Activated T-cell treated with anti-CD3 and anti-CD28 coated beads for 48 hours (primary cell): ENCODE measurements at places on chromosomes 12 and 14.

DNA sequence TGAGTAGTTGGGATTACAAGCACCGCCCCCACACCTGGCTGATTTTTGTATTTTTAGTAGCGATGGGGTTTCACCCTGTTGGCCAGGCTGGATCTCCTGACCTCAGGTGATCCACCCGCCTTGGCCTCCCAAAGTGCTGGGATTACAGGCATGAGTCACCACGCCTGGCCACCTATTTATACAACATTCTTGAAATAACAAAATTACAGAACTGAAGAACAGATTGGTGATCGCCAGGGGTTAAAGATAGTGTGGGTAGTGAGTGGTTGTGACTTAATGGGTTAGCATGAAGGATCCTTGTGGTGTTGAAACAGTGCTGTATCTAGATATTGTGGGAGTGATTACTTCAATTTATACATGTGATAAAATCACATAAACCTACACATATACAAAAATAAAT, 7.4 kb downstream of the GLIPR1L1 start:
- DNase-seq, result no peak

DNA sequence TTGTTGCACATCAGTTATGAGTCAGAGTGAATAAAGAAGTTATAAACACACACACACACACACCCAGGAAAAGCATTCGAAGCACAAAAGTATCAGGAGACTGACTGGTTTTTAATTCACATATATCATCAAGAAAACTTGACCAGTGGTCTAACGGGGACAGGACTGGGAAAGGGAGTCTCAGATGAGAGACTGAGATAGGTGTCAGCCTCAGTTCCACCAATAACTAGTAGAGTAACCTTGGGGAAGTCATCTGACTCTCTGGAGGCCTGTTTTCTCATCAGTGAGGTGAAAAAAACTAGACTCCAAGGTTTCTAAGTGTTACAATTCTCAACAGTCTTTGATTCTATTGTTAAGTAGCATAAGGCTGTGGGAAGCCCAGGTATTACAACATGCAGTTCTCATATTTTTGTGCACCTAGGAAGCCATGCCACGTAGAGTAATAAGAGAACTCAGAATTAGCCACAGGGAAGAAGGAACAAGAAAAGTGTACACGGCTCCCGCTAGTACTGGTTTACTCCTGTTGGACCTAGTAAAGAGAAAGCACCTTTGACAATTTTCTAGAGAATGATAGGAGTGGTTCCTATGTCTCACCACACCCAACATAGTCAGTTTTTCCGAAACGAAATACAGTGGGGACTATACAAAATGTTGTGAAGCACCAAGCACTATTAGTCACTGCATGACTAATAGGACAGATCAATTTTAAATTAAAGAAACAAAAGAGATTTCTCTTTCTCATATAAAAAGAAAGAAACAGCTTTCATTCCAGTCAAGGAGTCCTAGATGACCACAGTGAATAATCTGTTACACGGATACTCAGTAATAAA, 5.0 kb downstream of the PPTC7 start:
- DNase-seq, result no peak

DNA sequence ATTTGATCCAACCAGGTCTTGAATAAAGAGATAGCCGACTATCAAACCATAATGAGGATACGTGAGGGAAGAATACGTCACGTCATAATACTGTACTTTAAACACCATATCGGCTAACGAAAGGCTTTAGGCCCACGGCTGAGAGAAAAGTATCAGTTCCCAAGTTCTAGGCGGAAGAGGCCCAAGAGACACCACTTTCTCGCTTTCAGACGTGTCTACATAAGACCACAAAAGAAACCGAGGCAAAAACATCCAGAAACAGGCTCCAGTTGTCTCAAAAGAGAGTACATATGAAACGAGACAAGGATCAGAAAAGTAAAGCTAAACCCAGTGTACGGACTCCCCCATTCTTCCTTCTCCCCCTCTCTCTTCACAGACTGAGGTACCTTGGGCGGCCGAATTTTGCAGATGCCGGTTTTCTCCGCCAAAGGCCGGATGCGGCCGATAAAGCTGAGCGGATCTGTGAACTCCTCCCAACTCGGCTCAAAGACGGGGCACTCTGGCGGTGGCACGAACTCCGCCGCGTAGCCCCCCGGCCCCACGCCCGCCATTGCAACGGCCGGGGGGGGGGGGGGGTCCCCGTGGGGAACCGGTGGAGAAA, 479 bp downstream of the KDM5A start:
- peak; percentile 40 for DNase-seq

- no peak for DNase-seq
Measured at GRCh38 chr12:102763061-102763460, 154.0 kb downstream of the PAH start.

GRCh38 chr14:20002319-20002718, 356 bp downstream of the OR4Q2 start:
- no peak for DNase-seq

- no peak for DNase-seq
Measured at GRCh38 chr14:100769035-100769939, 42.6 kb downstream of the DLK1 start.

DNA sequence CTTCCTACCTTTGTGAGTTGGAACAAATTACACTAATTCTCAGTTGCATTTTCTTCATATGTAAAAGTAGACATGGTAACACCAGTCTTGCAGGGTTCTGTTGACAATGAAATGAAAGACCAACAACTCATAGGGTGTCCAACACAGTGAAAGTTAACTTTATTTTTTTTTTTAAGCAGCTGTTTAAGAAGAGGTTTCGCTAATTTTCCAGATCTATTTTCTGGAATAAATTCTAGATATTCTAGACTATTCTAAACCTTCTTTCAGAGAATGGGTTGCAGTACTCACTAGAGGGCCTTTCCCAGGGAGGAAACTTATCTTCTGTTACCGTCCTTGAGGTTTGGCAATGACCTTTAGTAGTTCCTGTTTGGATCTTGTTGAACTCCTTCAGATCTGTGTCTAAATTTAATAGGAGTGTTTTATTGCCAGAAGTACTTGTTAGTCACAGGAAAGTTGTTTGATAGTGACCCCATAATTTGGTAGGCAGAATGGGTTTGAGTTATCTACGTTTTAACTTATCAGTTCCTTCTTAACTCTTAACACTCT, 2.8 kb upstream of the ART4 start:
- no peak for DNase-seq

DNA sequence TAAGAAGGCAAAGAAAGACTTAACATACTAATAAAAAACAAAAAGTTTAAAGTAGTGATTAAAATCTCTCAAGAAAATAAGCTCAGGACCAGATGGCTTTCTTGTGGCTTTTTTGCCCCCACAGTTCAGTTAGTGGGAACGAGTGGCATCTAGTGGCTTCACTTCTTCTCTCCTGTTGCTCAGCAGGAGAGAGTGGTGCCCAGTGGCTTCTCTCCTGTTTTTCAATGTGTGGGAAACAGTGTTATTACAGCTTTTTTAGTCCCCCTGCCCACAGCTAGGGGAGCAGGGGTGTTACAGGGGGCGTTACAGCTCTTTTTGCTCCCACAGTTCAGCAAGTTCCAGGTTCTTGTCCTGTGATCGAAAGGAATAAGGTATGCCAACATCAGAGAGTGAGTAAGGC, 135.2 kb downstream of the RERGL start:
- no peak for DNase-seq

DNA sequence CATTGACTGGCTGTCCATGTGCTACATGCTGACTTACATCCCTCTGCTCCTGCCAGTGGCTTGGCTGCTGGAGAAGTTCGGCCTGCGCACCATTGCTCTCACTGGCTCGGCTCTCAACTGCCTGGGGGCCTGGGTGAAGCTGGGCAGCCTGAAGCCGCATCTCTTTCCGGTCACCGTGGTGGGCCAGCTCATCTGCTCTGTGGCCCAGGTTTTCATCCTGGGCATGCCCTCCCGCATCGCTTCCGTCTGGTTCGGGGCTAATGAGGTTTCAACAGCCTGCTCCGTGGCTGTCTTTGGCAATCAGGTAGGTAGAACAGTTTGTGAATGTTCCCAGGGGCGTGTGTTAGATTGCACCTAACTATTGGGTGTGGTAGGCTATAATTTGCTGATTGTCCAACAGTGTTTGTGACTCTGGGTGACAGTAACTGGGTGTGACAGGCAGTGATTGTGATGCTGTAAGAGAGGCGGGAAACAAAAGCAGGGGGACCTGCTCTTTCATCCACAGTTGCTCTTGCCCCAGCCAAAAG, 981 bp downstream of the FLVCR2 start:
- no peak for DNase-seq

GRCh38 chr12:22042976-22043669, 2.9 kb upstream of the CMAS start:
- no peak for DNase-seq

DNA sequence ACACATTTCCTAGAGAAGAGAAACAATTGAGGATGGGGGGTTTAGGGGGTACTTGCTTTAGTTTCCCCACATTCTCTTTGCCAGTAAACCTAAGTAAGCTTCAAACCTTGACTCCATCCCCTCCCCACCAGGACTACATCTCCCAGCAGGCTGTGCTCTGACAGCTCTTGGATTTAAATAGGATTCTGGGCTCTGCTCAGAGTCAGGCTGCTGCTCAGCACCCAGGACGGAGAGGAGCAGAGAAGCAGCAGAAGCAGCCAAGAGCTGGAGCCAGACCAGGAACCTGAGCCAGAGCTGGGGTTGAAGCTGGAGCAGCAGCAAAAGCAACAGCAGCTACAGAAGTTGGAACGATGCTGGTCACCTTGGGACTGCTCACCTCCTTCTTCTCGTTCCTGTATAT, 20.6 kb downstream of the RDH12 start:
- no peak for DNase-seq

DNA sequence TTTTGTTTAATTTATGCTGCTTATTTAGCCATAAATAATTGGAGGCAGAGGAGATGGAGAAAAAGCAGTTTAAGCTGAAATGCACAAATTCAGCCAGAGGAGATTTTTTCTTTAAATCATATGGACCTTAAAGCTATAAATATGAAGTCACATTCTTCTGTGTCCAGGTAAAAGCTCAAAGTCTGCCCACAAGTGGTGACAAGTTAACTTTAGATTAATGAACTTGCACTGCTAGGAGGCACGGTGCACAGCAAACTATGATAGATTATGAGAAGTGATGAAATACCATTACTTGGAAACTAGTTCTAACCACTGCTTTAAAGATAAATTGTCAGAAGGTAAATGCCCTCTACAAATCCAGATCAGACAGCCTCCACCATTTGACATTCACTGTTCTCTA, 69.0 kb downstream of the IFT81 start:
- no peak for DNase-seq

DNA sequence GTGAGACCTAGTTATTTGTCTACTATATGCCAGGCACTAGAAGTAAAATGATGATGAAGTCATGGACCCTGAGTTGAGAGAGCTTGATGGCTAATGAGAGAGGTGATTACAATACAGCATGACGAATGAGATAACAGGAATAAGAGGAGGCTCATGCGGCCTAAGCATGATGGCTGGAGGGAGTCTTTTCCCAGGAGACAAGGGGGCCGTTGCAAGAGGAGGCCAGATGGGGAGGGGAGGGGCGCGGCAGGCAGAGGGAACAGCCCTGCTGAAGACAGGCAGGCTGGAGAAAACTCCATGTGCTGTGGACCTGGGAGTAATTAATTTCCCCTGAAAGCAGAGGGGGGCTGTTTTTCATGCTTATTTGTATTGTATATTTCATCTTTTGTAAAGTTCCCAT, 144.7 kb upstream of the RFLNA start:
- no peak for DNase-seq

DNA sequence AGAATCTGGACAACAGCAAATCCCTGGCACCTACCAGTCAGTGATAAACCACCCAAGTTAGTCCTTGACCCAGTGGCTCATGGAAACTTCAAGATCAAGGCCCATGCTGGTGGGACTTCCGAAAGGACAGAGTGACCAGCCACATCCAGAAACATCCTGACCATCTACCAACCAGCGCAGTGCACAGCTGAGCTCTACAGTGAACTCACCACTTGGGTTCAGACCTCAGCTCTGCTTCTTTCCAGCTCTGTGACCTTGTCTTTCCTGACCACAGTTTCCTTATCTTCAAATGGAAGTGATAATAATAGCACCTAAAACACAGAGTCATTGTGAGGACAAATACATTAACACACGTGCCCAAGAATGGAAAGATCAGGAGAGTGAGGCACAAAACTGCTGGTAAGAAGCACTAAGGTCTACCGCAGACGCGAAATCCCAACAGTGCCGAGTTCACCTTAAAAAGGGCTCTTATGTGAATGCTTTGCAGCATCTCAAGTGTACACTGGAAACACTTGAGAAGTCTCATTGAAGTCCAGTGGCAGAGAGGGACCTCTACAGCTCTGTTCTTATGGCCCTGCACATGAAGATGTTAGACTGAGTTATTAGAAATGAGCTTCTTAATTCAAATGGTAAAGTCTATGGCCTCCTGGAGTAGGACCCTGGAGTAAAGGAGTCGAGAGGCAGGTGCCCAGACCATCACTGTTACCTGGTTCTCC, 128.8 kb downstream of the CCDC60 start:
- no peak for DNase-seq

DNA sequence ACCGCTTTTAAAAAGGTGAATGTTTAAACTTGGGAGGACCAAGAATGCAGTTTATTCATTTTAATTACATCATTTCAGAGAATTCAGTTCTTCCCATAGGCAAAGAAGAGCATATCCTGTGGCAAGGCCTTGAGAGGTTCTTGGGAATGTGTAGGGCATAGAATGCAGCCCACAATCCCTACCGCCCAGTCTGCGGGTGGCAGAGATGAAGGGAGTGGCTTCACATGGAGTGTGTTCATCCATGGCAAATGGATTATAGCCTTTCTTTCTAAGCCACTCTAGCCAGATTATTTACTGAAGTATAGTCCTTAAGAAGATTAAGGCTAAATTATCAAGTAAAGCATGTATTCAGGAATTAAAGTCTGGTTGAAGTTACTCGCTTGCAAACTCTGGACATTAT, 97.4 kb downstream of the TSPAN8 start:
- DNase-seq, result no peak

- DNase-seq, result no peak
Measured at GRCh38 chr14:69268763-69269162, 8.8 kb downstream of the GALNT16 start.

GRCh38 chr12:82870771-82871377, 184.2 kb downstream of the TMTC2 start:
- DNase-seq, result no peak

DNA sequence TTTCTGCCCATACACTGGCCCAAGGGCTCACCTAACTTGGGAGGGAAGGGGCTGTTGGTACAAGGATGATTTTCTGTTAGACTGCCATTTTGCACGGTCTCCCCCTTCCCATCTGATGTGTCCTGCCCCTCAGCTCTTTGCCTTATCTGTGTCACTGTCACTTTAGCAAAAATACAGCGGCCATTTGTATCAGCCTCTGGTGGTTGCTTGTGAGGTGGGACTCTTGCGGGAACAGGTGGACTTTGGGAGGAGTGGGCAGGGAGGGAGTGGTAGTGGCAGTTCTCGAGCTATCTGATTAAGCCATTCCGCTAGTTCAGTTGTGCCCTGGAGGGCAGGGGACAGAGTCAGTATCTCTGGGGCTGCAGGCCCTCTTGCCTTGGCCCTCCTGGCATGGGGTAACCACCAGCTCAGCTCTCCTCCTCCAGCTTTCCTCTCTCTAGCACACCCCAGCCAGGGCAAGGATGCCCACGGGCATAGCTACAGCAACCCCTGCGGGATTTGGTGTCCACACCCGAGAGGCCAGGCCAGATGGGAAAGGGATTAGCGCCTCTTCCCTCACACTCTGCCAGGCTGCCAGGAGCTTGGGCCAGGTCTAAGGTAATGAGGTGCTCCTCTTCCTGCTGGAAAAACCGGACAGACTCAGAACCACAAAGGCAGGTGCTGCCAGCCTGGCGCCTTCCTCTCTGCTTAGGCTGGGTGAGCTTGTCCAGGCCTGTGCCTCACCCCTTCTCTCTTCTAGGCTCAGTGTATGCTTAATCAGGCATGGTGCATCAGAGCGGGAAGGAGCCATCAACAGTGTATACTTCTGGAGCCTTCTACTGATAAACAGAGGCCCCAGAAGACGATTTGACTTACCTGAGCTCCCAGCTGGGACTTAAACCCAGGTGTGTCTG, 8.7 kb downstream of the SLC48A1 start:
- no peak for DNase-seq
